ENCODE measurements at places on chromosomes 7 and 10.

GRCh38 chr7:102426268-102427018 lies 6.9 kb upstream of the ORAI2 start:
- peak; percentile 85 for DNase-seq

- DNase-seq, result no peak
These were observed 14.9 kb upstream of the IFIT1B start for GRCh38 chr10:89362929-89363328.

- no peak for DNase-seq
These were observed 30.0 kb upstream of the SEM1 start for GRCh38 chr7:96739609-96740008.

DNA sequence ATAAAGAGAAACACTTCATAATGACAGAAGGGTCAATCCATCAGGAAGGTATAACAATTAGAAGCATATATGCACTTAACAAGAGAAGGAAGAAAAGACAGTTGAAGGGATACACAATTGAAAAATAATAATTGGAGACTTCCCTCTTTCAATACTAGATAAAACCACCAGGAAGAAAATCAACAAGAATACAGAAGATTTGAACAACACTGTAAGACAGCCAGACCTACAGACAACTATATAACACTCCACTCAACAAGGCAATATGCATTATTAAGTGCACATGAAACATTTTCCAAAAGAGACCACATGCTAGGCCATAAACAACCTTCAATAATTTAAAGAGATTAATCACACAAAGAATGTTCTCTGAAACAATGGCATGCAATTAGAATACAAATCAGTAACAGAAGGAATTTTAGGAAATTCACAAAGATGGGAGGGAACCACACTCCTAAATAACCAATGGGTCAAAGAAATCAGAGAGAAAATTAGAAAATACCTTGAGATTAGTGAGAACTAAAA lies 35.1 kb downstream of the ZNF438 start:
- no peak for DNase-seq

GRCh38 chr7:130372402-130373165 lies 7.7 kb upstream of the CPA1 start:
- no peak for DNase-seq

DNA sequence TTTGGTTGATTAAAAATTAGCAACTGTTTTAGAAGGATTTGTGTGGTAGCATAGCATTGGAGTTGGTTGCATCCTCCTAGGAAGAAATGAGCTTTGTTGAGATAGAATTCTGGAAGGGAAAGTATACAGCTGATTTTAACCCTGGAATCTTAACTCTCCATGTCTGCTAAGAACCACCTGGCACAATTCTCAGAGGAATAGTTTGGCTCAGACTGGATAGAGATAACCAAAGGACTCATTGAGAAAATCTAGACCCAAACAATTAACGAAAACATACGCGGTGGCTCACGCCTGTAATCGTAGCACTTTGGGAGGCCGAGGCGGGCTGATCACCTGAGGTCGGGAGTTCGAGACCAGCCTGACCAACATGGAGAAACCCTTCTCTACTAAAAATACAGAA lies 99.1 kb upstream of the AOAH start:
- no peak for DNase-seq

- peak; percentile 96 for DNase-seq
These were observed 72.8 kb downstream of the GNA12 start for GRCh38 chr7:2771274-2771731.

DNA sequence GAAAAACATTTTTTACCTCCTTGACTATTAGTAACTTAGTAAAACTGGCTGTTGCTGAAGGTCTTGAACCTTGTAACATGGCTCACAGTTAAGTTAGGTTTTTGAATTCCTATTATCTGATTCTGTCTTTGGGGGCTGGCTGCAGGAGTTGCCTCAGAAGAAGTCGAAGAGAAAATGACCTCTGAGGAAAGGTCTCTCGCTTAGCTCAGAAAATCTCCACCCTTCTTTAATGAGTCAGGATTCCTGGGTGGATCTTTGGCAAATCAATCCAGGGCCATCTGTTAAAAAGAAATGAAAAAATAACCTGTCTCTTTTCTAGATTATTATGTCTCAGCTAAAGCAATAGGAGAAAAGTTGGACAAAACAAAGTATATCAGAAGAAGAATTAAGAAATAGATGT lies 267.8 kb upstream of the SEMA3C start:
- no peak for DNase-seq

- DNase-seq, result no peak
These were observed 898.6 kb downstream of the KCNMA1 start for GRCh38 chr10:76738991-76739390.

- no peak for DNase-seq
These were observed 59.9 kb downstream of the RBM20 start for GRCh38 chr10:110704070-110704469.

GRCh38 chr7:116999311-116999710 lies 46.0 kb downstream of the ST7 start:
- no peak for DNase-seq
